ENCODE measurements at places on chromosomes 6 and 20.

- DNase-seq: no peak
Observed at GRCh38 chr20:25073544-25073943, 8.4 kb downstream of the VSX1 start.

GRCh38 chr6:6686748-6687601 lies 98.5 kb downstream of the LY86 start:
- no peak for DNase-seq

- DNase-seq: no peak
Observed at GRCh38 chr6:108203189-108204112, 37.6 kb downstream of the NR2E1 start.

GRCh38 chr20:10077081-10077471 lies 42.3 kb downstream of the ANKEF1 start:
- DNase-seq: no peak

DNA sequence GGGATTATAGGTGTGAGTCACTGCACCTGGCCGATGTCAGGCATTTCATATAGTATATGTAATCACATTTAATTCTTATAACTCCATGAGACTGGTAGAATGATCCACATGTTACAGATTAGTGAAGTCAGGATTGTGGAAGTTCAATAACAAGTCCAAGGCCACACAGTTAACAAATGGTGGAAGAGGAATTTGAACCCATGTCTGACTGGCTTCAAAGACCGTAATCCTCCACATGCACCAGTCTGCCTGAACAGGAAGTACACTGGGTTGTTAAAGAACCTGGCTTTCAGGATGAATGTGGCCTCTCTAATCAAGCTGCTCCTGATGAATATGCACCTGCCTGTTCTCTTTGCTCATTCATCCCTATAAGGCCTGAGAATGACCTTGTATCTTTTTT lies 122.0 kb upstream of the HDAC2 start:
- DNase-seq: no peak

- no peak for DNase-seq
Observed at GRCh38 chr6:119423996-119424395, 74.4 kb upstream of the MAN1A1 start.
